Progenitor cell of endocrine pancreas (in vitro differentiated cells): ENCODE measurements at places on chromosomes 1 and 21.

GRCh38 chr1:82492159-82492558 lies 691.4 kb downstream of the ADGRL2 start:
- DNase-seq, result no peak

- no peak for DNase-seq
Measured at GRCh38 chr1:54327386-54328065, 78.7 kb downstream of the SSBP3 start.

GRCh38 chr1:156217871-156218270 lies 5.1 kb downstream of the PMF1 start:
- no peak for DNase-seq

DNA sequence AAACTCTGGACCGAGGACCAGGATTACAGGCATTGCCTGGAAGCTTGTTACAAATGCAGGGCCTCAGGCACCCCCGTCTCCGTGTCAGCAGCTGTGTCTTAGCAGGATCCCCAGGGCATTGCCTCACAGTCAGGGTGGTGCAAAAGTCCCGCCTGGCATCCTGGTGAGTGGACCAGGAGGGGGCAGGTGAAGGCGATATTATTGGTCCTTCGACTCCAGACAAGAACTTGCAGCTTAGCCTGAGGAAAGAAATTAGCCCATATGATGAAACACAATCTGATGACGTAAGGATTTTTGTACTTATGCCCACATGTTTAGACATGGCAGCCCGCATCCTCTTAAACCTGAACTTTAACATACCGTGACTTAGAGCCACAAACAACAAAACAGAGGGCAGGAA lies 40.8 kb downstream of the RSPH1 start:
- DNase-seq, result no peak

GRCh38 chr1:65309304-65310077 lies at the start of gene DNAJC6:
Gene DNAJC6 (plus strand): TSS chr1:65309543. CDS start chr1:65309746, 203 bp downstream.
- peak; percentile 89 for DNase-seq

DNA sequence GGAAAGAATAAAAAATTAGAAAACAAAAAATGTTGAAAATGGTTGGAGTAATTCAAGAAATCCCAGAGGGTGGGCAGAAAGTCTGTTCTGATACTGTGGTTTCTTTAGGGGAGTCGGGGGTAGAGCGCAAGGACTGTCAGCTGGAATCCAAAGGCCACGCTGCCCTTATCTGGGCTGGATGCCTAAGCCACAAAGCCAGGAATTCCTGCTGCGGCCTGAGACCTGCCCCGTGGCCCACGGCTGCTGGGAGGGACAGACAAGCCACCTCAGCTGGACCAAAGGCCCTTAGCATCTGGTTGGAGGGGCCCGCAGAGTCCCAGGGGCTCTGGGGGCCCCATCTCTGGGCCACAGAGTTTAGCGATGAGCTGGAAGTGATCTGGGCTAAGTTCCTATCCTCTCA lies 60.2 kb downstream of the DMRTB1 start:
- peak; percentile 31 for DNase-seq

- DNase-seq, result no peak
Measured at GRCh38 chr1:110341872-110342331, 2.7 kb downstream of the RBM15 start.

DNA sequence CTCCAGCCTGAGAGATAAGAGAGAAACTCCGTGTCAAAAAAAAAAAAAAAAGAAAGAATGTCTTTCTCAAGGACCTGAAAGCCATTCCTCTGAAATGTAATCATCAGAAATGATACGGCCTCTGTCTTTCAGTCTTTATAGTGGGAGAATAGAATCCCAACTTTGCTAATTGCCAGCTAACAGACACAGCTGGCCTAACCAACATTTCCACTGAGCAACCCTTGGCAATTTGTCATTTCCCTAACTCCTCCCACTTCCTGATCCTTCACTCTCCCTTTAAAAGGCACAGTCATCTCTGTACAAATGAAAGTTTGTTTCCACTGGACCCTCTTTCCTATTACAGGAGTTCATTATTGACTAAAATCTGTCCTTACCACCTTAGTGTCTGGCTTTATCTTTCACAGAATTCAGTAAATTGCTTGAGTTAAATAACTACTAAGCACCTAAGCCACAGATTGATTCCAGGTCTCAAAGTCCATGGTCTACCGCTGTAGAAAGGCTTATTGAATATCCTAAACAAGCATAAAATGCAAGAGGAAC lies 4.3 kb upstream of the CBR1 start:
- no peak for DNase-seq

DNA sequence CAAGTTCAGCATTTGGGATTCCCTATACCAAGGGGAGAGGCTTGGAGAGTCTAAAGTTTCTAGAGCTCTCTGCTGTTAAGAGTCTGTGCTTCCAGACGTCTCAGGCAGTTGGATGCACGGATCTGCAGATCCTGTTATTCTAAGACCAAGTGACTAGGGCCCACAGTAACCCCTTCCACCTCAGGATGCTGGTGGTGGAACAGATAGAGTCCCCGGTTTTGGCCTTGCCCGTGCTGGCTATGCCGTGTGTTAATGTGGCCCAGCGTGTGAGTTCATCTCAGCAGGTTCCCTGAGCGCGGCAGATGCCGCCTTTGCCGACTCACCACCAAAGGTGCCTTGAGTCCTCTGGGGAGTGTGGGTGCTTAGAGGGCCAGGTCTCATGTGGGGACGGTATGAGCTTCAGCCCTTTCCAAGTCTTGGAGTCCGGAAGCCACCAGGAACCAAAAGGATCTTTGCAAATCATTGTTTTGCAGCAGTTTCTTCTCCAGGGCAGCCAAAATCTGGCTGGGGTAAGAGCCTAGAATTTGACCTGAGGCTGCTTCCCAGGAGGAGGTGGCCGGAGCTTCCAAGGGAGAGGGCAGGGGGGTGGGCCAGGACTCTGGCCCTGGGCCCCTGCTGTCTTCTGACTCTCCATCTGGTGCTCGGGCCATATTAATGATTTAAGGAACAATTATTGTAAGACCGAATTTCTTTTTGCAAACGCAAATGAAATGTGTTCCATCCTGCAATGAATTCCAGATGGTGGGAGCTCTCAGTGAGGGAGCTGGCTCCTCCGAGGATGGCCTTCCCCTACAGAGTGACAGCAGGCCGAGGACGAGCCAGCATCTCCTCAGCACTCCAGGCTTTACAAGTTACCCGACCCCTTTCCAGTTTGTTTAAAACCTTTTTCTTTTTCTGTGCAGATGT lies 205.7 kb downstream of the FOXD2 start:
- no peak for DNase-seq
